ENCODE measurements at places on chromosomes 11 and 22.

DNA sequence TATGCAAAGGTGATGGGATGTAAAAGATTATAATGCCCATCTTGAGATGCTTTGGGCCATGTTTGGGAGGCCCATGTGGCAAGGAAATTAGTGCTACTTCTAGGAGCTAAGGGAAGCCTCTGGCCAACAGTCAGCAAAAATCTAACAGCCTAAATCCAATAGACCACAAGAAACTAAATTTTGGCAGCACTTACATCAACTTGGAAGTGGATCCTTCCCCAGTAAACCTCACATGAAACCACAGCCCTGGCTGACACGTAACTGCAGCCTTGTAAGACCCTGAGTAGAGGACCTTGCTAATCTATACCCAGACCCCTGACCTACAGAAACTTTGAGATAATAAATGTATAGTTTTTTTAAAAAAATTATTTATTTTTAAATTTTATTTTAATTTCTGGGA is 13.1 kb upstream of the GRK3 start:
- no peak for DNase-seq

GRCh38 chr11:32039149-32039548 is 51.7 kb upstream of the RCN1 start:
- DNase-seq: no peak

- DNase-seq: no peak
These were observed 29.0 kb downstream of the GLYATL1 start for GRCh38 chr11:58968251-58968711.

GRCh38 chr22:39735776-39736175 is 157.8 kb downstream of the ENTHD1 start:
- no peak for DNase-seq

DNA sequence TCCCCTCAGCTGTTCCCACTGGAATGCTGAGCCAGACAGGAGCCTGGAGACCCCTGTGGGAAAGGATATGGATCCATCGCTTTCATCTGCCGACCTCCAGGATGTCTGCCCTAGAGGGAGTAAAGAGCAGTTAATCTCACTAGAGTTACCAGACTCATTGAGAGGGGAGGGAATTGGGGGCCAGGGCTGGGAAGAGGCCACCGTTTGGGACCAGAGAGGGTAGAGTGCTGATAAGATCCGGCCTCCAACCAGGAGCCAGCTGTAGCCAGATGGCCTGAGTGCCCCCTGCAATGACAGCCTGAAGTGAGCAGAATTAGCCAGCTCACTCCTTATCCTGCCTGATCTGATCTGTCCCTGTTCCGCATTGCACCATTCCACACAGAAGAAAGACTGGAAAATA is 3.7 kb upstream of the APLNR start:
- DNase-seq: no peak

DNA sequence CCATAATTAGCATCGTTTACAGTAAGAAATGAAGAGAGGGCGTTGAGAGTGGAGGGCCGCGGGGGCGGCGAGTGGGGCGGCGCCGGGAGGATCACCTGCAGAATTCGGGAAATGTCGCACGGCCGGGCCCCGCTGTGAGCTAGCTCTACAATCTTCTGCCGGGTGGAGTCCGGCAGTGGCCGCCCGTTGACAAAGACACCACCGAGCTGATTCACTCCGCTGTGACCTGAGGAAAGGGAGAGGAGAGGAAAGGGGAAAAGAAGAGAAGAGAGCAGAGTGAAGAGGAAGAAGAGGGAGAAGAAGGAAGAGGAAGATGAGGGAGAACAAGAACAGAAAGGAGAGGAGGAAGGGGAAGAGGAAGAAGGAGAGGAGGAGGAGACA is 8.5 kb downstream of the PAX6 start:
- no peak for DNase-seq

DNA sequence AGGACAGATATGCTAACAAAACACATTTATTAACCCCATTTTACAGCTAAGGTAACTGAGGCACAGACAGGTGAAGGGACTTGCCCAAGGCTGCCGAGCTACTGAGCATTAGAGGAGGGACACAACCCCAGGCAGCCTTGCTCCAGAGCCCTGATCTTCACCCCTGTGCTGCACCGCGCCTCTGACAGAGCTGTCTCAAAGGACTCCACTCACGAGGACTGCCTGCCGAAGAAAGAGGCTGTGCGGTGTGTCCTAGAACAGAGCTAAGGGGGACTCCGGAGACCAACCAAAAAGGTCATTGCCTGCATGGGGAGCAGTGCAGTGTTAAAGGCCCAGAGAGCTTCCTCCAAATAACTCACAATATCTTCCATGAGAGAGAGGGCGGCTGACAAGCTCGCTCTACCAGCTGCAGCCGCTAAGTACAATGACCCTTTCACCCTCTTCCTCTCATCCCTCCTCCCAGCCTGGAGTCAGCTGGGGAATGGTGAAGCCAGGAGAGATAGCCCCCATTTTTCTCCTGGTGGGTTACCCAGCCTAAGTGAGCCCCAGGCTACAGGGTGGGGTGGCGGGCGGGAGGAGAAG is 119.2 kb downstream of the DSCAML1 start:
- no peak for DNase-seq

DNA sequence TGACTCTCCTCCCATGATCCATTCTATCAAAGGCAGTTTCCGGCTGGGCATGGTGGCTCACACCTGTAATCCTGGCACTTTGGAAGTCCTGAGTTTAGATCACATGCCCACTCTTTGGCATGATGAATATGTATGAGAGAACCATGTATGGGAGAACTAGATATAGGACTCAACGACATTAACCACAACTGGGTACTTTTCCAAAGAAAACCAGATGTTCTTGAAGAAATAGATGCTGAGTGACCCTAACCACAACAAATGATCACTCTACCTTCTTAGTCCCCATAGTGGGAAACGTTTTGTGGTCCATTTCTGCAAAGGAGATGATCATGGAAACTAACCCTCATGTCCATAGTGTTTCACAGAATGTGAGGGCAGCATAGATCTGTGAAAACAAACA is 13.6 kb downstream of the FJX1 start:
- no peak for DNase-seq

- DNase-seq: no peak
These were observed 14.1 kb upstream of the B3GNT6 start for GRCh38 chr11:77019976-77020595.

- no peak for DNase-seq
These were observed 5.6 kb upstream of the EEF1G start for GRCh38 chr11:62579252-62579651.

DNA sequence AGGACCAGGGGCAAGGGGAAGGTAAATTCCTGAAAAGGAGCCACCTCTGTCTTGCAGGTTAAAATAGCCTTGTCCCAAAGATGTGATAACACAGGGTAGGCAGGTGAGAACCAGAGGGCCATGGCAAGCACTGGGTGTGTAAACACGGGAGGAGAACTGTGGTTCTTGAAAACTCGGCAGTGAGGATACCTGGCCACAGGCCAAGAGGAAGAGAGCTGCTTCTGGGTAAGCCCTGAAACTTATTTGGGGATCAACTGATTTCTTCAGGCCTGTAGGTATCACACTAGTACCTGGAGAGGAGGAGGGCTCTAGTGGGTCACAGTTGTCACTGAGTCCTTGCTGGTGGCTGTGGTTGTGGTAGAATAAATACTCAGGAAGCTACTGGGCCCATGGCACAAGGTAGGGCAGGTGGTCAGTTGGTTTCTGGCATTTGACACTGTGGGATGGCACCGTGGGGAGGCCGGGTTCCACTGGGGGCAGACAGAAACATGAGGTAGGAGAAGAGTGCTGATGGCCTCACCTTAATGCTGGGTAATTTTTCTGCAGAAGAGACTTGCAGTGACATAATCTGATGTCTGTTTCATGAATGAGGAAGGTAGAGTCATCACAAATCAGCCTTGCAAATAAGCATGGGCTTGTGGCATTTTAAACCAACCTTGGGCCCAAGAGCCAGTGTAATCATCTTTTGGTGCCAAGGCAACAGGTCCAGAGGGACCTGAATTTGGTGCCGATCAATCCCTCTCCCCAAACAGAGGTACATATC is 22.0 kb downstream of the AMPD3 start:
- DNase-seq: no peak

- DNase-seq: no peak
These were observed 7.6 kb downstream of the APOBEC3G start for GRCh38 chr22:39084666-39085065.

DNA sequence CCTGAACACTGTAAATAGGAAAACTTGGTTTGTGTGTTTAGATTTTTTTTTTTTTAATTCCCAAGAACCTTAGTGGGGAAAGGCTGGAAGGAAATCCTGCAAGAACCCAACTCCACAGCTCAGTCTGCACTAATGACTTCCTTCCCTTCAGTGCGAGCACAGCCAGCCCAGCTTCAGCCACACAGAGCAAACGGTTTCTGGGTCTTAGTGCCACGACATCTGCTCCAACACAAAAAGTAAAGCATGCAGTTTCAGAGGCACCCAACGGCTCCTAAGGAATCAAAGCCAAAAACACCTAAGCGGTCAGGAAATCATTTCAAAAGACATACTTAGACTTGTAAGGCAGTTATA is 236.1 kb downstream of the TTC28 start:
- no peak for DNase-seq

- DNase-seq: no peak
These were observed 13.2 kb upstream of the OR4C12 start for GRCh38 chr11:49995565-49995964.

GRCh38 chr22:49929211-49929979 is 11.0 kb downstream of the CRELD2 start:
- peak; percentile 27 for DNase-seq

GRCh38 chr11:69319255-69320106 is 25.5 kb downstream of the MYEOV start:
- no peak for DNase-seq

DNA sequence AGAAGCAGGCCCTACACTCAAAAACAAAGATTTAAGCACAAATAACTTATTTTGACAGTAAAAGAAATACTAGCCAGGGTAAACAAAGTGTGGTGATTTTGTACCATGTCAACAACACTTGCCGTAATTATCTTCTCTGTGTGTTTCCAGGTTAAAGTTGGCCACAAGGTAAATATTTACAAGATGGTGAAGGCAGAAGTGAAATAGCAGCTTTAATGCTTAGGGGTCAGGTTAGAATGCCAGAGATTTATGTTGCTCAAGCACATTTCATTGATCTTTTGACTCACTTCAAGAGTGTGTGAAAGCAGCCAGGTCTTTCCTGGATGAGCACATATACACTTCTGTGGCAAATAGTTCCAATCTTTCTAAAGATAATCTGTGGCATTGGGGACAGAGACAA is 270.2 kb upstream of the LUZP2 start:
- no peak for DNase-seq

DNA sequence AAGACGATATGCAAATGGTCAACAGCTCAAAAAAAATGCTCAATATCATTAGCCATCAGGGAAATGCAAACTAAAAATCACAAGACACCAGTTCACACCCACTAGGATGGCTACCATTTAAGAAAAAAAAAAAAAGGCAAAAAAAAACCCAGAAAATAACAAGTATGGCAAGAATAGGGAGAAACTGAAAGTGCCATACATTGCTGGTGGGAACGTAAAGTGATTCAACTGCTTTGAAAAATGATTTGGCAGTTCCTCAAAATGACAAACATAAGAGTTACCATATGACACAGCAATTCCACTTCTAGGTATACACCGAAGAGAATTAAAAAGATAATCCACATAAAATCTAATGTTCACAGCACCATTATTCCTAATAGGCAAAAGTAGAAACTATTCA is 47.5 kb downstream of the PICALM start:
- no peak for DNase-seq

DNA sequence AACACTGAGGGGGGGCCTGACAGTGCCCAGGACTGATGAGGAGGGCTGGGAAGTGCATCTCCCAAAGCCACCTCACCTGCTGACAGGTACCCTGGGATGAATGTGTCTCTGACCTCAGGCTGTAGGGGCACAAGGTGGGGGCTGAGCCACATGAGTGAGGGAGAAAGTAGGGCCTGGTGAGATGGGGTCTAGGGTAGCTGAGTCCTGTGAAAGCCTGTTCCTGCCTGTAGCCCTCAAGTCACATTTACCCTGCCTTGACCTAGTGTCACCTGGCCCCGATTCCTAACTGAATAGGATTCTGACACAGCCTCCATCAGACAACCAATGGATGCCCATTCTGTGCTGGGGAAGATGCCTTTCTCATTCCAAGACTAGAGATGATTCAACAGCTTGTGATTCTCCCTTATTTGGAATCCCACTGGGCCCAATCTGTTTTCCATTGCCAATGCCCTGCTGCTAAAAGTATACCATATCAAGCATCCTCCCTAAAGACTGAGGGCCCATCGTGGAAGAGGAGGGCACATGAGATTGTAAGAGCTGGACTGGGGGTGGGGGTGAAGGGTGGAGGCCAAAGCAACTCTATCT is 11.1 kb upstream of the RFPL1 start:
- no peak for DNase-seq

GRCh38 chr11:133800666-133801065 is 44.6 kb downstream of the SPATA19 start:
- DNase-seq: no peak

- DNase-seq: no peak
These were observed 33.3 kb upstream of the CACNG2 start for GRCh38 chr22:36736701-36737320.

DNA sequence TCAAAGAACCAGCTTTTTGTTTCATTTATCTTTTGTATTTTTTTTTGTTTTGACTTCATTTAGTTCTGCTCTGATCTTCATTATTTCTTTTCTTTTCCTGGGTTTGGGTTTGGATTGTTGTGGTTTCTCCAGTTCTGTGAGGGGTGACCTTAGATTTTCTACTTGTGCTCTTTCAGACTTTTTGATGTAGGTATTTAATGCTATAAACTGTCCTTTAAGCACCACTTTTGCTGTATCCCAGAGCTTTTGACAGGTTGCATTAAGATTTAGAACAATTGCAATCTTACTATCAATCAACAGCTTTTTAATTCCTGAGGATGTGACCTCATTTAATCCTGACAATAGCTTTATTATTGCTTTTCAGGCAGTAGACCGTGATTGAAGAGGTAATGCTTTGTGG is 94.3 kb downstream of the ZNF280B start:
- no peak for DNase-seq

- peak; percentile 40 for DNase-seq
These were observed 605 bp upstream of the COPB1 start for GRCh38 chr11:14500181-14500651.

DNA sequence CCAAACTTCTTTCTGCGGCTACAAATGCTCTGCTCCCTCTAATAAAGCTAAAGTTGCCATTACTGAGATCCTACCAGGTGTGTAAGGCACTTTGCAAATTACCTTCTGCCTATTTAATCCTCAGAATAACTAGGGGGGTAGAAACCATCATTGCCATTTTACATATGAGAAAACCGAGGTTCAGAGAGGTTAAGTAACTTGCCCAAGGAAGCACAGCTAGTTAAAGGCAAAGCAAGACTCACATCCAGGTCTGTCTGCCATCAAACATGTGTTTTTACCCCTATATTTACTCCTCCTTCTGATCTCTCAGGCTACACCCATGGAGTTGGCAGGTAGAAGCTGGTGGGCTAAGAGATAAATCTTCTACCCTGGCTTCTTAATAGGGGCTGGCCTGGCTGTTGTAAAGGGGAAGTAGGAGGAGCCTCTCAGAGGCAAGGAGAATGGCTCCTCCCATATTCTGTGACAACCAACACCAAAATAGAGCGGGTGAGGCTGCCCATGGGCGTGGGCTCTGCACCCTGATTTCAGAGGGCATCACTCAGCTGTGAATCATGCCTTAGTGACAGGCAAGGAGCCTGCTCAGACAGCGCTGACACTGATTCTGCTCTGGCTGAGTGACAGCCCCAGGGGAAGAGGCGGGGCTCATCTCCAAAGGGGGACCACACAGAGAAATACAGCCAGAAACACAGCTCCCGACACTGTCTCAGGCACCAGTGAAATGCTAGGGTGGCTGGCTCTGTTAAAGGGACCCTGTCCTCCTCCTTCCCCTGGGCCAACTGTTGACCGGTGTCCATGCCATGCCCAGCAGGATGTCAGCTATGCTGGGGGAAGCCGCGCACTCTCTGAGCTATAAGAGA is 106.8 kb downstream of the ABTB2 start:
- DNase-seq: peak; percentile 75

- no peak for DNase-seq
These were observed 660.3 kb downstream of the TBC1D22A start for GRCh38 chr22:47422736-47423135.
